ENCODE measurements at places on chromosomes 16 and 17.

GRCh38 chr17:34081269-34081668 lies 173.8 kb upstream of the CCL2 start:
- DNase-seq: peak; percentile 3

GRCh38 chr16:87185308-87185707 lies 131.9 kb downstream of the C16orf95 start:
- no peak for DNase-seq

GRCh38 chr16:57069053-57069452 lies 23.3 kb upstream of the CPNE2 start:
- DNase-seq: no peak

- no peak for DNase-seq
Measured at GRCh38 chr16:65808790-65809189, 557.7 kb upstream of the CDH5 start.

DNA sequence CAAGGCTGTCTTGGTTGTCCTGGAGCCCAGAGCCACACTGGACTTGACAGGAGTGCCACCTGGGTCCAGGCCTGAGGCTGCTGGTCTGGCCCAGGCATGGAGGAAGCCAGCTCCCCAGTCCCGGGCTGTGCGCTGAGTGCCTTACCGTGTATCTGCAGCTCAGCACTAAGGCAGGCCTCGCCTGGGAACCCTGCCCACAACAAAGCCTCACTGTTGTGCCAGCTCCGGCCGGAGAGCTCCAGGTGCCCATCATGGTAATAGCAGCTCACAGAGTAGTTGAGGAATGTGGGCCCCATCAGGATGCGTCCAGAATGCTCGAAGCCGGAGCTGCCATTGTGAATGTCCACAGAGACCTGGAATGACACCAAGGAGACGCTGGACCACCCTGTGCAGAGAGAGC lies 72.2 kb downstream of the RMI2 start:
- DNase-seq: no peak

GRCh38 chr17:6473128-6473767 lies 29.0 kb downstream of the PIMREG start:
- peak; percentile 77 for DNase-seq

GRCh38 chr16:72596373-72596772 lies 424.4 kb upstream of the PMFBP1 start:
- DNase-seq: no peak

DNA sequence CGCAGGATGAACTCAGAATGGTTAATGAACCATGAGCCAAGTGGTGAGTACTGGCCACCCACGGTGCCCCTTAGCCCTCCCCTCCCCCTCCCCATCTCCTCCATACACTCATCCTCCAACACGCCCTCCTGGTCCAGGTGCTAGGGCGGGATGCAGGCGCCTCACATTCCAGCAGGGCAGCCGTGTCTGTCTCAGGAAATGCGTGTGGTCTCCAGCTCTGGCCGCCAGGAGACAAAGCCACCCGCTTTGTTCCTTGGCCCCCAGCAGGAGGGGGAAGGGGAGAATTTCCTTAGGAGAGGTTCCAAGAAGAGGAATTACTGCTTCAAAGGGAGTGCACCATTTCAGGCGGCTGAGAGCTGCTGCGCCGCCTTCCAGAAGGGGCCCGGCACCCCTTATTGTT lies 29.7 kb upstream of the RMI2 start:
- DNase-seq: peak; percentile 46

- no peak for DNase-seq
Measured at GRCh38 chr17:47850692-47851573, at the start of gene SP6. Gene SP6 (minus strand): TSS chr17:47851163. CDS start chr17:47848429, 2,734 bp downstream.

GRCh38 chr17:31491376-31492131 lies 100.1 kb downstream of the RAB11FIP4 start:
- DNase-seq: peak; percentile 86

- no peak for DNase-seq
Measured at GRCh38 chr17:62009220-62009619, 55.9 kb downstream of the MED13 start.

DNA sequence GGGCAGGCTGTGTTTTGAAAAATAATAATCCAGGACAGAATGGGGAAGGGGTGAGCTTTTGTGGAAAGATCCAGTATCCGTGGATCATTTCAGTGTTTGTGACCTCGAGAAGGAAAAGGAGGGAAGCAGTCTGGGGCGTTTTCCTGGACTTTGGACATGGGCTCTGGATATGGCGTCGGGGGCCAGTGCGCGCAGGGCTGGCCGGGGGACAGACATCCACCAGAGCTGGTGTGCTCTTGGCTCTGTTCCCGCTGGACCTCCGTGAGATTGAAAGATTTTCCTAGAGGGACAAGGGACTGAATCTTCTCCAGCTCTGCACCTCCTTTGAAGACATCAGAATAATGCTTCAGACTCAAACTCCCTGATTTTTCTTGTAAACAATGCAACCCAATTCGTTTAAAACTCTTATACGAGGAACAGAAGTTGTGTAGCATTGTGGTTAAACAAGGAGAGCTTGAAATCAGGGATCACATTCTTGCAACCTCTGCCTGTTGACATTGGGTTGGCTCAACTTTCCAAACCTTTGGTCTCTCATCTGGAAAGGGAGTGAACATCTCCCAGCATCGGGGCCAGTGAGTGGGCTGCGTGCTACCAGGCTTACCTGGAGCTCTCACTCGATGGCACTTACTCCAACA lies 75.9 kb downstream of the C16orf95 start:
- no peak for DNase-seq

- DNase-seq: no peak
Measured at GRCh38 chr16:87581857-87582215, 20.5 kb upstream of the JPH3 start.

GRCh38 chr17:51064061-51064735 lies 56.5 kb downstream of the SPAG9 start:
- peak; percentile 57 for DNase-seq
